ENCODE measurements at places on chromosomes 7 and 10.

DNA sequence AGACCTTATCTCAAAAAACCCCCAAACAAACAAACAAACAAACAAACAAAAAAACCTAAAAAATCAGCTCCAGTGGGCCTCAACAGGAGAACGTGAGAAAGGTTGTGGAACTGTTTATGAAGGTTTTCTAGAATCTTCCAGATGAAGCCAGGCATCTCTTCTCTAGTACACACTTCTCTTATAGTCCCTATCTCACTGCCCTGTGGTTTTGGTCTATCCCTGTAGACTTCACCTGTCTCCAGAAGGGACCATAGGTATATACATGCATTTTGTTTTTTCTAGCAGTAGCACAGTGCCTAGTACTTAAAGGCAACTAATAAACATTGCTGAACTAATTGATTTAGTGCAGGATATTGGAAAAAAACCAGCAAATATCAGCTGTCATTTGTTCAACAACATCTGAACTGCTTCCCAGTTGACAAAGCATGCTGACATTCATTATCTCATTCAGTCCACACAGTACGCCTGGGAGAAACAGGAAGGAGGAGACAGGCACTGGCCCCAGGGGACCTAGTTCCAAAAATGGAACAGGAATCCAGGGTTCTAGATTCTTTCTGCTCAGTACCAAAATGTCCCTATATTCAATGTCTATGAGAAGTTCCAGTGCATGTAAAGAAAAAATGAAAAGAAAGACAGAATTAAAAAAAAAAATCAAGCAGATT is 59.8 kb downstream of the C10orf67 start:
- DNase-seq = no peak

GRCh38 chr10:89591796-89592271 is 53.2 kb downstream of the PANK1 start:
- no peak for DNase-seq

DNA sequence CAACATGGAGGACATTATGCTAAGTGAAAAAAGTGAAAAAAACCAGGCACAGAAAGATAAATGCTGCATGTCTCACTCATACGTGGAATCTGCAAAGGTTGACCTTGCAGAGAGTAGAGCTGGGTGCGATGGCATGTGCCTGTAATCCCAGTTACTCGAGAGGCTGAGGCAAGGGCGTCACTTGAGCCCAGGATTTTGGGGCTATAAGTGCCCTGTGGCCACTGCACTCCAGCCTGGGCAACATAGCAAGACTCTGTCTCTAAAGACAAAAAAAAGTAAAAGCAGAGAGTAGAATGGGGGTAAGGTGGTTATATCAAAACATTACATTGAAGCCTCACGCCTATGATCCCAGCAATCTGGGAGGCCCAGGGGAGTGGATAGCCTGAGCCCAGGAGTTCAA is 22.8 kb downstream of the CBX3 start:
- no peak for DNase-seq

DNA sequence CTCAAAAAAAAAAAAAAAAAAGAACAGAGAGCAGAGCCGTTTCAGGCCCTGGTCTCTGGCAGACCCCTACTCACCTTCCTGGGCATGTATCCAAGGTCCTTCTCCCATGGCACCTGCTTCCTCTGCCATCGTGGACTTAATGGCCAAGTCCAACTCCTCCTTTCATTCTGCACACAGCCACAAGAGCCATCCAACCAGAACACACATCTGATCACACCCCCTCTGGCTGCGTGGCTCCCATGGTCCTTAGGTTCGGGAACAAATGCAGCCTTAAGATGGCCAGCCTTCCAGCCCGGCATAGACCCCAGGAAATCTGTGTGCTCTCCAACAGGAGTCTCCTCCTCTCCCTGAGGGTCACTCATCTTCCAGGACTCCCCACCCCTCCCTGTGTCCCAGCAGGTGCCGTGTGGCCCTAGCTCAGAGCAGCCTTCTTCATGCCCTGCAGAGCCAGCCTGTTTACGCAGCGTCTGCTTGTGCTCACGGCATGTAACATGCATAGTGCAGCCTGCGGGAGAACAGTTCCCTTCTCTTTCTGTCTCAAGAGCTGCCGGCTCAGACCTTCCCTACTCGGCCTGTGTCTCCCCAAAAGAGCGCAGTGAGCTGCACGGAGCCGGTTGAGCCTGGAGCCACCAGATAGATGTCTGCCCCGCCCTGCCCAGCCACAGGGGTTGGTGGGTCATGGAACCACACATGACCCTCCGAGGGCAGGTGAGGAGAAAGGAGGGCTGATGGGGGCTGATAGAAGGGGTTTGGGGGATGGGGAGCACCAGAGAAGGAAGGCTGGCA is 157.3 kb downstream of the NRF1 start:
- DNase-seq = no peak

DNA sequence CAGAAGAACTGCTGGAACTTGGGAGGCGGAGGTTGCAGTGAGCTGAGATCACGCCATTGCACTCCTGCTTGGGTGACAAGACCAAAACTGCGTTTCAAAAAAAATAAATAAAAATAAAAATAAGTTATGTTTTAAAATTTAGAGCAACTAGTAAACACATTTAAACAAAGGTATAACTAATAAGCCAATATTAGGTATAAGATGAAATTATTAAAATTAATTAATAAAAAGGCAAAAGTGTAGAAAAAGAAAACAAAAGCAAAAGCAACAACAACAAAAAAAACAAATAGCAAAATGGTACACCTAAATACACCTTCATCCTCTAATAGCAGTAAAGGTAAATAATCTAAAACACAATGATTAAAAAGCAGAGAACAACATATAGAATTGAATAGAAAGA is 6.2 kb upstream of the OR6B1 start:
- no peak for DNase-seq

- DNase-seq = no peak
Measured at GRCh38 chr7:105322655-105323277, 66.0 kb downstream of the SRPK2 start.

Measured in NCI-H1694 treated with DMSO at 0.1 percent for 48 hours (cell line).